ENCODE measurements at places on chromosomes 3 and 15. TPM values are rescaled to one million over a fixed set of nuclear protein-coding genes. Genes with fewer than 3 reads are reported as not detected.

The RTP1 gene
- total RNA-seq: not detected

The U2SURP gene
- total RNA-seq: 76.7 TPM

The ZMYND10 gene
- total RNA-seq: 1.0 TPM

The RPUSD3 gene
- total RNA-seq: 58.3 TPM

The ZNF80 gene
- 0.04 TPM for total RNA-seq

The CRBN gene
- total RNA-seq: 25.5 TPM

The BLM gene
- 14.7 TPM for total RNA-seq

The IL5RA gene
- not detected for total RNA-seq

The SCG5 gene
- 2.3 TPM for total RNA-seq

The BNC1 gene
- total RNA-seq: 0.98 TPM

The CALML4 gene
- total RNA-seq: 8.6 TPM

The PIGBOS1 gene
- 22.6 TPM for total RNA-seq

The GOLGA6L9 gene
- 2.1 TPM for total RNA-seq

The MAP6D1 gene
- total RNA-seq: 6.6 TPM
